Cerebellar cortex (tissue), 1 donor: ENCODE measurements at places on chromosomes 1 and 21.

- DNase-seq: peak; percentile 23
Measured at GRCh38 chr1:204837440-204838084, 33.1 kb upstream of the NFASC start.

- no peak for DNase-seq
Measured at GRCh38 chr1:228736844-228737445, 1.7 kb downstream of the RHOU start.

DNA sequence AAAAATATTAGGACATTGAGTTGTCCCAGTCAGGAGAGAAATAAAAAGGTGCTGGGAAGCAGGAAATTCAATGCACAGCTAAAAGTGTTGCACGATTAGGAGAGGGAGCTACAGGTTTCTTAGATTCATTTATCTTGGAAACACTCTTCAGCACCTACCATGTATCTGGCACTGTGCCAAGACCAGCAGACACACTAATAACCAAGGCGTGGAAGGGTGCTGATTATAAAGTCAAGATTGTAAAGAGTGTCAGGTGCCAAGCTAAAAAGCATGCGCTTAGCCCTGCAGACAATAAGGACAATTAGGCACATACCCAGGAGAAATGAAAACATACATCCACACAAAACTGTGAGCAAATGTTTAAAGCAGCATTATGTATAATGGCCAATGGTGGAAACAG, 129.9 kb downstream of the DSCAM start:
- DNase-seq: no peak

DNA sequence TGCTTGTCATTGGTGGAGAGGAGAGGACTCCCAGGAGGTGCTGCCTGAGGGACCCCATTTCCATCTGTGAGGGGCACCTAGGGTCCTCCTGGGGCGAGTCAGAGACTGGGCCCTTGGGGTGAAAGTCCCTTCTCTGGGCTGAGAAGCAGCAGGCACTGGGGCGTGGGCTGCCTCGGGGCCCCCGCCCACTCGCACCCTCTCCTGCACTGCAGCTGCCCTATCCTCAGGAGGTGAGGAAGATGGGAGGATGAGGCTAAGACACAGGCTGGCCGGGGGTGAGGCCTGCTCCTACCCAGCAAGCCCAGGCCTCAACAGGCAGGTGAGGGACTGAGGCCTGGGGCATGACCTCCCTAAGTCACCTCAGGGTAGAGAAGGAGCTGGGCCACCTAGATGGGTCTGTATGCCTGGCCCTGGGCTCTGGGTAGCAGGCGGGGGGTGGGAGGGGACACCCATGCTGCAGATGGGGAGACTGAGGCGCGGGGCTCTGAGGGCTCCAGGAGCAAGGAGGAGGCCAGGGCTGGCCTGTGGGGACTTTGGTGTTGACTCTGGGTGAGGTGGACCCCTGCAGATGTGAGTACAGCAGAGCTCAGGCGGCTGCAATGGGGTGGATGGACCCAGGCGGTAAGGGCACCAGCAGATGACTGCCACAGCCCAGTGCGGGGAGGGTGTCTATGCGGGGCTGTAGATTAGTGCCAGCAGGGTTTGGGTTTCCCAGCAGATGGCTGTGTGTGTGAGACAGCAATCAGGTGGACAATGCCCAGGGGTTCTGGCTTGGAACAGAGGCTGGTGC, 10.4 kb upstream of the ZNF669 start:
- no peak for DNase-seq

DNA sequence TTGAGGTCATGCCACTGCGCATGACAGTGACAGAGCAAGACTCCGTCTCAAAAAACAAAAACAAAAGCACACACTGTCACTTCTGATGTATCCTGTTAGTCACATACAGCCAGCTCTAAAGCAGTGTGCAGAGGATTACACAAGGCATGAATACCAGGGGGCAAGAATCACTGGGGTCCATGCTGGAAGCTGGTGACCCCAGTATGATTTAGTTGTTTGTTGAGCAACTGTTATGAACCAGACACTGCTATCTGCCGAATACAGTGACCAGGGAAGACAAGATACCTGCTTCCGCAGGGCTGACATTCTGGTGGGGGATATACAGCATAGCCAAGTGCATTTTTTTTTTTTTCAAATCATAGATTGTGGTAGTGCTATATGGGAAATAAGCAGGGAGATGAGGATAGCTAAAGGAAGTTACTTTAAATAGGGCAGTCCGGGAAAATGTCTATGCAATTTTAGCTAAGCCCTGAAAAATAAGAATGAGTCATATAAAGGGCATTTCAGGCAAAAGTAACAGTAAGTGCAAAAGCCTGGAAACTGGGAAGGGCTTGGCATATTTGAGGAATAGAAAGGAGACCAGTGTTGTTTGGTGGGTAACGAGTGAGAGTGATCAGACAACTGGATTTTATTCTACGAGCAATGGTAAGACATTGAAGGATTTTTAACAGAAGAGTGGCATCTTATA, 69.7 kb downstream of the ADSS2 start:
- no peak for DNase-seq

DNA sequence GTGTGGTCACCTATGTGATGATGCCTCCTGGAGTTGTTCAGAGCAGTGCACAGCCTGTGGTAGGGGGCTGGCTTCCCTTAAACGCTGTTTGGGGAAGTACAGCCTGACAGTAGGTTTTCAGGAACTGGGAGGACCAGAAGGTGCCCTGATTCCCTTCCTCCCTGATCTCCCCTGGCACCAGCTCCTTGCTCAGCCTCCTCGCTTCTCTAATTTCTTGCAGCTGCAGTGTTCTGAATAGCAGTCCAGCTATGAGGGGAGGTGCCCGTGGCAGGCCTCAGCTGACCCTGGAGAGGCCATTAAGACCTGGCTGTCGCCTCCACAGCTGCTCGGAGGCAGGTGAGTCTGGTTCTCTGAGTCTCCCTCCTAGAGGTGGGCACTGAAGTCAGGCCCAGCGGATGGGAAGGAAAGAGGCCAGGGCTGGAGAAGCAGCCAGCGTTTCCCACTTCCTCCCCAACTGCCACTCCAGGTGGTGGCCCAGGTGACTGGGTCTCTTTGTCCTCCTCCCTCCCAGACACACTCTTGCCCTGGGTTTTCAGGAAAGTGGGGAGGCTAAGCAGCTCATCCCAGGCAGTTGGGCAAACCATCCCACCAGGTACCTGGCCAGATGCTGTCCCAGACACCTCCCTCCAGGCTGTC, 52.0 kb upstream of the RPL11 start:
- no peak for DNase-seq

DNA sequence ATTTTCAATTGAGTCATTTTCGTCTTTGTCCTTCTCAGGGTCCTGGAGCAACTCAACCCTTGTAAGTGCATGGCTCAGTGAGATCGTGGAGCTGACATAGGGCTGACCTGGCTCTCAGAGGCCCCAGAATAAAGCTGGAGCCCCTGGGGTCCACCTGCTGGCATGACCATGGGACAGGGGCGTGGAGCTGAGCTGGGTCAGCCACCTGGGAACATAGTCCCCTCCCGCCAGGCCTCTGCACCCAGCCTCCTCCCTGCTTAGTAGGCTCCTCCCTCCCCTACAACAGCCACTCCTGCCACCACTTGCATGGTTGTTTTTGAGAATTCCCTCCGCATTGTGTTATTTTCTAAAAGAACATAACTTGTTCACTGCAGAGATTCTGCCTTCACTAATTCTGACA, 3.1 kb upstream of the RIPK4 start:
- DNase-seq: no peak

DNA sequence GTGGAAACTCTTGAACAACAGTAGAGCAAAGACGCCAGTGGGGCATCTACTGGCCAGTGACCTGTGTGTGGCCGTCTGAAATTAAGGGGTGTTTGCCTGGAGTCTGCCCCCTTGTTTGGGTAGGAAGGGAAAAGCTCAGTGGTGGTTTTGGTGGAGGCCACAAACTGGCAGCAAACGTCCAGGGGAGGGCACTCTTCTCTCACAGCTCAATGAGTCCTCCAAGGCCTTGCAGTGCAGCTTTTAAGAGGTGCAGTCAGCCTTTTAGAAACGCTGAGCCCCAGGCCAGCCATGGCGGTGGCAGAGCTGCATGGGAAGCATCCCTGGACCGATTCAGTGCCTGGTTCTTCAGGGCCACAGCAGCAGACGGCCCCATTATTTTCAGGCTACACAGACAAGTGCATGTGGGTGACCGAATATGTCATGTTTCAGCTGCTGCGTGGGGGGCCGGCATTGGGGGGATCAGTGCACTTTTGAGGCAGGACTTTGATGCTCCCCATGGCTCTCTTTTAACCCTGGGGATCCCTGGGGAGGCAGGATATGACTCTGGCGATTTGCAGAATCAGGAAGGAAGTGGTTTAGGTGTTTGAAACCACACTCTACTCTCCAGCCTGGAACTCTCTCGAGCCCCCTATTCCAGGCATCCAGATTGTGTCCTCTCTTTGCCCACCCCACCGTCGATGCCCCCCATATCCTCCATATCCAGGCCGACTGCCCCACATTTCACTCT, 414.0 kb downstream of the PRDM2 start:
- DNase-seq: peak; percentile 86

DNA sequence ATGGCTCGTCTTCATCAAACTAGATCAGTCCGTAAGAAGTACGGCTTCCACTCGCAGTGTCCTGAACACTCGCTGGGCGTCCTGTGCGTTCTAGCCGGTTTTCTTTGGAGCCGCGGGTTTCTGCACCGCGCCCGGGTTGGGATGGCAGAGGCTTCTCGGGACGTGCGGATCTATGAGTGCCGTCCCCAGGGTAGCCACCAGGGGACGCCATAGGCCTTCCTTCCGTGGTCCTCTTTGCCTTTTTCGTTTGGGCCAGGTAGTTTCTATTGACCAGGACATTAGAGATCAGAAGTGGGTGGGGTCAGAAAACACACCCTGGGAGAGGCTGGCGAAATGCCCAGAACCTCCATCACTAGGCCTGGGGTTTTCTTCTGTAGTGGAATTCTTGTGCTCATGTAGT, 273.8 kb downstream of the FAM72C start:
- DNase-seq: peak; percentile 56

DNA sequence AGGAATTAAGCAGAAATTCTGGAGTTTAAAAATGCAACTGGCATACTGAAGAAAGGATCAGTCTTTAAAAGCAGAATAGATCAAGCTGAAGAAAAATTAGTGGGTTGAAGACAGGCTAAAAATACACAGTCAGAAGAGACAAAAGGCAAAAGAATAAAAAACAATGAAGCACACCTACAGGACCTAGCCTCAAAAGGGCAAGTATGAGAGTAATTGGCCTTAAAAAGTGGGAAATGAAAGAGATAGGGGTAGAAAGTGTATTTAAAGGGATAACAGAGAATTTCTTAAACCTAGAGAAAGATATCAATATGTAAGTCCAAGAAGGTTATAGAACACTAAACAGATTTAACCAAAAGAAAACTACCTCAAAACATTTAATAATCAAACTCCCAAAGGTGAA, 152.4 kb downstream of the GPATCH2 start:
- no peak for DNase-seq

DNA sequence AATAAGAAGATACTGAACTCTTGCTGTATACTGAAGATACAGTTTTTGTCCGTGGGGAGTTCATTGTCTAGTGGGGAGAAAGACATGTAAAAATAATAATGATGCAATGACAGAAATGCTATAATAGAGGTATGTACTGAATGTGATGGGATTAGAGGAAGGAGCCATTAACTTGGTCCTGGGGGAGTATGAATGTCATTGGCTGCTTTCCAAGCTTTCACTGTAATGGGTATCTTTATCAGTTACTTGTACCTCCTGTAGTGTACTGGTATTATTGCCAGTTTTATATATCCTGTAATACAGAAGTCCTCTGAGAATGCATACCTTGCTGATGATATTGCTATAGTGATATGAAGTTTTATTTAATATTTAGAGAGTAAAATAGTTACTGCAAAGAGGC, 7.4 kb downstream of the BTBD8 start:
- no peak for DNase-seq

DNA sequence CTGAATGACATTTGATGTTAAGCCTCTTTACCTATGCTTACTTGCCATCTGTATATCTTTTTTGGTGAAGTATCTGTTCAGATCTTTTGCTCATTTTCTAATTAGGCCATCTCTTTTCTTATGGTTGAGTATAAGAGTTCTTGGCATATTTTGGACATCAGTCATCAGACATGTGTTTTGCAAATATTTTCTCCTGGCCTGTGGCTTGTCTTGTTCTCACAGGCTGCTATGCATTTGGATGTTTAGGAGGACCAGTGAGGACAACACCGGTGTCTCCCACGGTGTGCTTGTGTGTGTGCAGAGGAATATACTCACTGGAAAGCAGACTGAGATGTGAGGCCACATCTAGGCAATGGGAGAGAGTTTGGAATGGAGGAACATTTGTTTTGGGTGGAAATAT, 87.1 kb upstream of the LYST start:
- DNase-seq: no peak

- no peak for DNase-seq
Measured at GRCh38 chr1:154476791-154477190, 25.2 kb upstream of the TDRD10 start.

DNA sequence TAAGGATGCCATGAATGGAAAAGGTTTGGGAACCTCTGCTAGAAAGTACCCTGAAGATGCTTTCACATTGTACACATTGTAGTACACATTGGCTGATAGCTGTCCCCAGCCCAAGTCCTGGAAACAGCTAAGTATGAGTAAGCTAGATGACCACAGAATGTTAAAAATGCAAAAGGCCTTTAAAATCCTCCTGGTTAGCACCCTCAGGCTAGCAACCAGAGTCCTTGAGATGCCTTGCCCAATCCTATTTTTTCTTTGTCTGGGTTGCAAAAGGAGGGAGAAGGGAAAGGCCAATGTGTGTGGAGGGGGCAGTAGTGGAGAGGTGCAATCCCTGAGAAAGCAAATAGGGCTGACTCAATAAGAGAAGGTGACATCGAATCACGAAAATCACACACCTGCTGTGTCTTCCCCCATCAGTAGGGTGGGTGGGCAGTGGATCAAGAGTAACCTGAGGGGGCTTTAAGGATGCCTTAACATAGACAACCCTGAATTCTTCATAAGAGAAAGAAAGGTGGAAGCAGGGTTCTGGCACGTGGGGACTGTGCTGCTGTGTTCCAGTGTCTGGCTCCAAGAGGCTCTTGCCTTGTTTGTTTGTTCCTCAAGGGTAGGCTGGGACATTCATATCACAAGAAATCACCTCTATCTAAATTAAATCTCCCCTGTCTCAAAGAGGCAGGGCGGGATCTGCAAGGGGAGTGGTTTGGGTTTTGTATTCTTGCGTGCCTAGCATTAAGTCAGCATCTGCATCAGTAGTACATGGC, 266.2 kb upstream of the PLXNA2 start:
- no peak for DNase-seq

DNA sequence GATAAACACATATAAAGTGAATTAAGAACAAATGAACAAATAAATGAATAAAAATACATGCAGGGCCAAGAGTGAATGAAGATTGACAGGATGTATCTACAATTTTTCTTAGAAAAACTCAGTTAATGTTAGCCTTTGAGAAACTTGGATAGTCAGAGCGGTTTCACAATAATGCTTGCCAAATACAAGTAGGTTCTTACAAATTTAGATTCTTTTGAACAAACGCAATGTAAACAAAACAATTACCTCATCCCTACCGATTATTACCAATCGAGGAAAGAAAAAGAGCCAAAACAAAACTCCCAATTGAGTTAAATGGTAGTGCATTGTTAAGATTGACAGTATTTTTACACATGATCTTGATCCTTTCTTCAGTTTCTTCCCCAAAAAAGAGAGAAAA, 176.9 kb upstream of the DEPDC1 start:
- DNase-seq: no peak

GRCh38 chr1:165496501-165496900, 47.3 kb upstream of the LRRC52 start:
- no peak for DNase-seq

GRCh38 chr1:32099426-32099825, 8.4 kb upstream of the KPNA6 start:
- no peak for DNase-seq
